CD4-positive, alpha-beta T cell treated with Interferon gamma for 1 hour (primary cell): ENCODE measurements at places on chromosomes 5 and 9.

DNA sequence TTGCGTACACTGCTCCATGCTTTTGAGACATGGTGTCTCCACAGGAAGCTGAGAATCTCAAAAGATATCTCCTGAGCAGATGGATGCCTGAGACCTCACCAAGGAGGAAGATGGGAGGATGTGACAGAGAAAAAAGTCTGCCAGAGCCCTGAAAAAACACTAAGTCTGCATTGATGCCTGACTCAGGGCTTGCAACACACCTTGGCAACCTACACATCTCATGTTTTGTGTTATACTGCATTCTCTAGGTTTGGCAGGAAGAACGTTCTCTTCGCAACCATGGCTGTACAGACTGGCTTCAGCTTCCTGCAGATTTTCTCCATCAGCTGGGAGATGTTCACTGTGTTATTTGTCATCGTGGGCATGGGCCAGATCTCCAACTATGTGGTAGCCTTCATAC lies 19.2 kb downstream of the SLC22A4 start:
- no peak for DNase-seq

DNA sequence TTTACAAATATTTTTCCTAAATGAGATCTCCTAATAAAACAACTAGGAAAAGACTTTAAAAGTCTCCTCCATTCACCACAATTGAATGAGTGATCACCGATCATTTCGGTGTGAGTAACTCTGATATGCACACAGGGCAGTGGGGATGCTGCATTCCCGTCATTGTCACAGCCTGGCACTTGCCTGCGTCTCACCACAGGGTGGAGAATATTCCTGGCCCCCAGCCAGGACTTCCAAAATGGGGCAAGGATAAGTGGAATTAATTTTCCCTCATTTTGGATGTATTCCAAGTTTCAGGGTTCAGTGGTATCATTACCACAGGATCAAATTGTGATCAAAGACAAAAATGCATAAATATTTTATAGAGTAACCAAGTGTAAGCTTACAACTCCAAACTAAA lies 107.1 kb downstream of the CTNND2 start:
- no peak for DNase-seq

DNA sequence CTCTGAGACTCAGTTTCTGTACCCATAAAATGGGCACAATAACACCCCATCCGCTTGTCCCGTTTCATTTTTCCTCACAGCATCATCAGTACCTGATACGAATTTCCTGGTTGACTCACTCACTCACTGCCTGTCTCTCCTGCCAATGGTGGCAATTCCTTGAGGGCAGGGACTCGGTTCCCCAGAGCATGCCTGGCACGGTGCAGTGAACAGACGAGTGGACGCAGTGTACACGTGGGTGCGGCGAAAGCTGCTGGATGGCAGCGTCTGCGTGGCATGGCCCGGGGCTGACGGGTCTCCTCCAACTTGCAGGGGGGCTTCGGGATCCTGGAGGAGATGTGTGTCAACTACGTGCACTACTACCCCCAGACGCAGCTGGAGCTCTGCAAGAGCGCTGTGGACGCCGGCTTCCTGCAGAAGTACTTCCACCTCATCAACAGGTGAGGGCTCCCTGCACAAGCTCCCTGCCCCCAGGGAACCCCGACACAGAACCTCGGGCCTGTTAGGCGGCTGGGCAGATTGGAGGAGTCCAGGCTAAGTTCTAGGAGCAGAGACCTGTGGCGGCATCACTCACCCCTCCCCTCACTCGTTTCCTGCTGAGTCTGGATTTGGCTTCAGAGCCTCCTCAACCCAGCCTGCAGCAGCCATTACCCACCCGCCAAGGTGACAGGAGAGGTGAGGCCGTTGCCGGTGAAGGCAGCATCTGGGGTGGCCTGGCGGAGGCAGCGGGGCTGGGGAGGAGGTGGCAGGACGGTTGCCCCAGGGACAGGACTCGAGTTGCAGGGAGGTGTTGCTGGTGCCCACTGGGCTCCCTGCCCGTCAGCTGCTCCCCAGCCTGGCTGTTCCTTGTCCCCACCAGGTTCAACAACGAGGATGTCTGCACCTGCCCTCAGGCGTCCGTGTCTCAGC lies 20.3 kb downstream of the DBH start:
- DNase-seq = peak; percentile 31

- DNase-seq = no peak
Observed at GRCh38 chr5:29197631-29198454, 1995.6 kb upstream of the CDH6 start.

GRCh38 chr5:178113141-178113787 lies at the start of gene N4BP3:
Gene N4BP3, plus strand, starts transcription at chr5:178113532. Its CDS starts 6,052 bp downstream, at chr5:178119584.
- peak; percentile 81 for DNase-seq

DNA sequence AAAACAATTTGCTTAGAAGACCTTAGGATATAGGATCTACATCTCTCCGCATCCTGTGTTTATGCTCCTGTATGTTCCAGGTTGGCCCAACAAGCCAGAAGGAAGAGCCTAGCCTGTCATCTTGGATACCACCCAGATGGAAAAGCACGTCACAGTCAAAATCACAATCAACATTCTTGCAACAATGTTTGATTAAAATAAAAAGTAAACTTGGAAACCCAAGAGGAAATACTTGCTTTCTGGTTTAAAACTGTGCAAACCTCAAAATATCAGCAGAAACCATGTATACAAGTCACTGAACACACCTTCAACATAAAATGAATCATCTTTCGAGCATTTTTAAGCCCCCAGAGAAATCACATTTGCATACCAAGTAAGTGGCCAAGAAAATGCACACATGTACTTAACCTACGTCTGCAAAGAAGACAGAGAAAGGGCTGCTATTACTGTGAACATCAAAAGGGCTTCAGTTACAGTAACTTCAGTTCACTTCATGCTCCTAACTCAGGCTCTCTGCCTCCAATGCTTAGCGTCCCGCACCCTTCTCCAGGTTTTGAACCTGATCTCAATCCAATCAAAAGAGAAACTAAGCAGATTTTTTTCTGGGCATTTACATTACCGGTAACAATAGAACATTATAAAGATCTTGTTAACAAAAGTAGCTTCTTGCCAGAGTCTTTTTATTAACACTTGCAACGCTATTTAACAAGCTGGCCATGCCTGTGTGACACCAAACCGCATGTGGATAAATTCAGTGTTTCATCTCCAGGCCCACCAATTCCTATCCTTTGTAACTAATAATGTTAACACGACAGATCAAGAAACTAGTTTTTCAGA lies 1.3 kb downstream of the ENC1 start:
- DNase-seq = no peak
